Progenitor cell of endocrine pancreas (in vitro differentiated cells): ENCODE measurements at places on chromosomes 13 and 19. TPM values are rescaled to one million over a fixed set of nuclear protein-coding genes. Genes with fewer than 3 reads are reported as not detected.

DNA sequence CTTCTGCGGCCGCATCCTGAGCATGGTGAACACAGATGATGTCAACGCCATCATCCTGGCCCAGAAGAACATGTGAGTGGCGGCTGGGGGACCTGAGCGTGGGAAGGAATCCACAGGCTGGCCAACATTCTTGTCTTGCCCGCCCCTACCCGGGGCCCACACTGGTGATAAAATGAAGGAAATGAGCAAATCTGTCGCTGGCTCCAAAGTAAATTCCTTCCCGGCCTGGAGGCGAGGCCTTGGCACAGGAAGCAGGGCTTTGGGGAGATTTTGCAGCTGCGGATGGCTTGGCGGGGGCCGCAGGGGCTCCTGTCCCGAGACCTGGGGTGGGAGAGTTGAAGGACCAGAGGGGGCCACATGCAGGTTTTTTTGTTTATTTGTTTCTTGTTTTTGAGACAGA is 4.4 kb downstream of the KXD1 start:
- DNase-seq, result no peak

DNA sequence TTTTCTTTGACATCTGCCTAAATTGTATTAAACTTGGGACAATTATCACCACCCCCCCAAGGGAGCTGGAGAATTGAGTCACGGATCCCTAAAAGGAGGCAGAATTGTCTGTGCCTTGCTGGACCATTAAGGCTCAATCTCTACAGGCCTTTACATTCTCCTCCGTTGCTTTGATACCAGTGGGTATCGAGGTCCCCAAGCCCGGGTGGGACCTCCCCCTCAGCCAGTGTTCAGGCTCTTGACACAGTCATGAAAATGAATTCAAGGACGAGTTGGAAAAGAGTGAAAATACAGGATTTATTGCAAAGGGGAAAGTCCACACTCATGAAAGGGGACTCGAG is 5.6 kb downstream of the PPP1R15A start:
- no peak for DNase-seq

DNA sequence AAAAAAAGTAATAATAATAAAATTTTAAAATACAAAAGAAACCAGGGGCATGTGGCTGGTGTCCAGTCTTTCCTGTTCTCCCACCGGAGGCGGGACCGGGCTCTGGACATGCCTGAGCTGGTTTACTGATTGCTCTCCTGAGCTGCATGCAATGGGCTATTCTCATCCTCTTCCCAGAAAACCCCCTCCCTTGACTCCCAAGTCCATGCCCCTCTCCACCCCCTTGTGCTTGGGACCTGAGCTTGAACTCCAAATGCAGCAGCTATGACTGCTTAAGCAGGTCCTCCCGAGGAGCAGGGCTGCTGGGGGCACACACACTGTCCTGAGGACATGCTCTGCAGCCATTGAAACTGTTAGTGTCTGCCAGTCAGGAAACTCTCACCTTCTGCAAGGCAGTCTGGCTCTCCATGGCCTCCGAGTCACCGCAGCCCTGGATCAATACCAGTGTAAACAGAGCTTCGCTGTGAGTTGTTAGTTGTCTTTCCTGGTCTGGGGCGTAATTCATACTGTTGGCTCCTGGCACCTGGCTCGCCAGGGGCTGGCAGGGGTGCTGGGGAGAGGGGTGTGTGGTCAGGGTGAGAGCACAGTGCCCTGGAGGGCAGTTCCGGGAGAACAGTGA is 41.6 kb upstream of the CHST8 start:
- DNase-seq, result peak; percentile 53

DNA sequence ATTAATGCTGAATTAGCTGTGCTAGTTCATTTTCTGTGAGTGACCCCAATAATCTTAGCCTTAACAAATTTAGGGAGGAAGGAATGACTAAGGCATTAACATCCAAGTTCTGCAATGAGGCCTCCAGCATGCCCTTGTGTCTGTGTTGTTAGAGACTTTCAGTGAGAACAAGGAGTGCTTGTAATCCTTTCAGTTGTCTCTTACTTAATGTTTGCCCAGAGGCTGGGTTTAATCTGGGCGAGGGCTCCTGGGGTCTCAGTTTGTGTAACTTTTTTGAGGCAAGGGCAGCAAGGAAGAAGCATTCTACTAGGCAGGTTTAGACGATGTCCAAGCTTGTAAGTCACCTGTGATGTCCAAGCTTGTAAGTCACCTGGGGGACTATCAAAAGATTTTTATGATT is 24.3 kb downstream of the CCNA1 start:
- DNase-seq, result no peak

The ZFP14 gene
- 18.8 and 19.2 TPM in 2 replicates for total RNA-seq

DNA sequence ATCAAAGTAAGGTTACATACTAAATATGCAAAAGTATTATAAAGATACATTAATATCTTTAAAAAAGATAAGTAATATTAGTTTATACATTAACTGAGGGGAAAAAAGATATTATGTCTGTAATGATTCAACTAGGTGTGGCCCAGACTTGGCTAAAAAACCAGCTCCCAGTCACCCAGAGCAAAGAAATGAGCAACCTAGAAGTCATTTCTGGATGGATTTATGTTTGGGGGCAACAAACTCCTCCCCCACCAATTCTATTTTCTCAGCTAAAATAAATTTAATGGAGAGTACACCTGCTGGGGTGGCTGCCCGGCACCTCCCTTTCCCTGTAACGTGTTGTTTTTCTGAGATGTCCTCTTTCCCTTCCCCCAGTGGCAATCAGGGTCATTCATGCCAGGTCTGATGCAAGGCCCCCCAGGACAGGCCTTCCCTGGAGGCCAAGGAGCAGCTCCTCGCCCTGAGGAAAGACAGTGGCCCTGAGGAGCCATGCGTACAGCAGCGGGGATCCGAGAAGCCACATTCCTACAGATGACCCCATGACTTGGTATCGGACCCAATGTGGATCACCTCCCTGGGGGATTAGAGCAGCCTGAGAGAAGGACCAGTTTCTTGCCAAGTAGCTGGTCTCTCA is 78.6 kb upstream of the DOCK9 start:
- DNase-seq, result no peak

GRCh38 chr19:23474761-23475160 is 79.5 kb upstream of the ZNF91 start:
- no peak for DNase-seq

DNA sequence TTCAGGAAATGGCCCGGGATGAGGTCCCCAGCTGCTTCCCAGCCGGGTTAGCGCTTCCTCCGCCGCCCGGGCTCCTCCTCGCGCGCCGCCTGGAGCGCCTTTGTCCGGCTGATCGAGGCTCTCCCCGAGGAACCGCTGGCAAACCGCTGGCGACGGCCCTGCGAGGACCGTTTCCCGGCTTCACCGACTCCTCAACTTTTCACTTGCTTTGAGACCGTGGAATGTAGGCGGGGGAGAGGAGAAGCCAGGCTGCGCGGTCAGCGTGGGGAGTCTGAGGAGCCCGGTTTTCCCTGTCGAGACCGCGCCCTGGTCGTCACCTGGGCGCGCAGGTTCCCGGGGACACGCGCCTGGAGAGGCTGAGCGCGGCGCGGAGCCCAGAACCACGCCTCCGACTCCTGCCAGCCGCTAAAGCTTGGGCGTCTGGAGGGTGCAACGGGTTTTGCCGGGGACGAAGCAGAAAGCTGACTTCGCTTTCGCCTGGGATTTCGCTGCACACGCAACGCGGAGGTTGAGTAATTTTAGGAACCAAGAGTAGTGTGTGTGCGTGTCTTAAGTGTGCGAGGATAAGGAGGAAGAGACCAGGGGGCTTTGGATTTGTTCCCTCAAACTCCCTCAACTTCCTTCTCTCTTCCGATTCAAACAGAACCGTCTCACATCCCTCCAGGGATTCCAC is 7.3 kb upstream of the DGKH start:
- DNase-seq, result peak; percentile 30

The FBXO17 gene
- total RNA-seq, result 24.1 and 27.1 TPM in 2 replicates

DNA sequence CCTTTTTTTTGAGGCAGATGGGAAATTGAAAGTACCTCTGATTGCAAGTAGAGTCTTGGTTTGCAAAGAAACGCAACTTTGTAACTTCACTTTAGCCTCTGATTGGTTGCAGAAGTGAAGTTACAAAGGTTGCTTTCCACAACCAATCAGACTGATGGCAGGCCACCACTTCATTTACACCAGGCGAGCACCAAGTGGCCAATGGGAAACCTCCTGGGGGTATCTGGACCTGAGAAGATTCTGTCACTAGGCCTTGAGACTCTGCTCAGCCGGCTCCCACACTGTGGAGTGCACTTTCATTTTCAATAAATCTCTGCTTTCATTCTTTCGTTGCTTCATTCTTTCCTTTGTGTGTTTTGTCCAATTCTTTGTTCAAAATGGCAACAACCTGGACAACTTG is 19.1 kb downstream of the PEPD start:
- no peak for DNase-seq

DNA sequence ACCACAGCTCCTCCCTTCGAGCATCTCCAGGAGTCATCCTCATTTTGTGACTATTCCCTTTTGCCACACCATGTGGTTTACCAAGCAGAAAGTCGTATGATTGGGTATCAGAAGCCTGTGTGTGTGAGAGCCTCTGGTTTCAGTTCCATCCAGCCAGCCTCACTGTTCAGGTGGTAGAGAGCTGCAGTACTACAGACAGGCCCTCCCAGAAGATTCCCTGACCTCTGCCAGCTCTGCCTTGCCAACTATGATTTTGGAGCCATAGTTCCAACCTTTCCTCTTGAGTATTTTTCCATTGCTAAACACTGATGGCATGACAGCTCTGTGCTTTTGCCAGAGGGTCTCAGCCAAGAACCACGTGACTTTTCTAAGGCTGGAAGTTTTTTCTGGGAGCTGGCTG is 82.5 kb downstream of the DHRS12 start:
- DNase-seq, result no peak

The PLEKHA4 gene
- 8.5 and 11.7 TPM in 2 replicates for total RNA-seq

- no peak for DNase-seq
Observed at GRCh38 chr13:39244561-39245230, 206.4 kb downstream of the NHLRC3 start.

DNA sequence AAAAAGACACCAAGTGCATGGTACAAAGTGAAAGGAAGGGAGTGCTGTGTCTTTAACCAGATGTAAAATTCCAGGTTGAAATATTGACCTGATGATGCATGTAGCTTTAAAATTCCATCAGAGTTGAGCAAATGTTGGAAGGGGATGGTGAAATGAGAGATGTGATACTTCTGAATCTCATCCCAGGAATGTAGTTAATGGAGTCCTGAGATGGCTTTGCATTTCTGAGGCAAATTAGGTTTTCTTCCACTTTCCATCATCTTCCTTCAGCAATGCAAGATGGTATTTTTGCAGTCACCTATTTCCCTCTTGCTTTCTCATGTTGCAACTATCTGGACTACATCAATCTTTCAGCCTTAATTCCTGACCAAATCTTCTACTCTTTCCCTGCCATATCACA is 194.1 kb upstream of the MIR17HG start:
- DNase-seq, result no peak

DNA sequence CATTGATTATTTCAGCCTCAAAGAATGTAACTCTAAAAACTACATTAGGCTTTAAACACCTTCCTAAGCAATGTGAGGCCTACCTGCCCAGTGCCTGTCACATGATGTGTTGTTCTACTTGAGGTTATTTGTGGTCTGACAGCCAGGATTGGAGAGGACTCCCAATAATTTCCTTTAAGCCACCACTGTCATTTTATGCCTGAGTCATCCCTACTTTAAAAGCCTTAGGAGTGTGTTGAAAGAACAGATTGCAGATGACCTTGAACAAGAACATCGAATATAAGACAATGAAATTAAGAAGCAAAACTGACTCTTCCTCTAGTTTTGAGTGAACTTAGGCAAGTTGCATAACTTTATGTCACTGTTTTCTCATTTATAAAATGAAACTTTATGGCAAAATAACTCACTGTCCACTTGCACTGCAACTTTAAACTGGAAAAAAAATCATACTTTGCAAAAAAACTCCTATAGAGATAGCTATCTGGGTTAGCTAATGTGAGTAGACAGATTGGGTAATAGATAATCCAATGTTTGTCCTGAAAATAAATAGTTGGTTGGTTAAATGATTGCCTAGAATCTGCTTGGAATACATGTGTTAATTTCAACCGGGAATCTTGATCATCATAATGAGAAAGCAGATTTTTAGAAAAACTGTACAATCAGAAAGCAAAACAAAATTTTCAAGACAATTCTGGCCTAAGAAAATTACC is 361.2 kb downstream of the SUCLA2 start:
- no peak for DNase-seq

DNA sequence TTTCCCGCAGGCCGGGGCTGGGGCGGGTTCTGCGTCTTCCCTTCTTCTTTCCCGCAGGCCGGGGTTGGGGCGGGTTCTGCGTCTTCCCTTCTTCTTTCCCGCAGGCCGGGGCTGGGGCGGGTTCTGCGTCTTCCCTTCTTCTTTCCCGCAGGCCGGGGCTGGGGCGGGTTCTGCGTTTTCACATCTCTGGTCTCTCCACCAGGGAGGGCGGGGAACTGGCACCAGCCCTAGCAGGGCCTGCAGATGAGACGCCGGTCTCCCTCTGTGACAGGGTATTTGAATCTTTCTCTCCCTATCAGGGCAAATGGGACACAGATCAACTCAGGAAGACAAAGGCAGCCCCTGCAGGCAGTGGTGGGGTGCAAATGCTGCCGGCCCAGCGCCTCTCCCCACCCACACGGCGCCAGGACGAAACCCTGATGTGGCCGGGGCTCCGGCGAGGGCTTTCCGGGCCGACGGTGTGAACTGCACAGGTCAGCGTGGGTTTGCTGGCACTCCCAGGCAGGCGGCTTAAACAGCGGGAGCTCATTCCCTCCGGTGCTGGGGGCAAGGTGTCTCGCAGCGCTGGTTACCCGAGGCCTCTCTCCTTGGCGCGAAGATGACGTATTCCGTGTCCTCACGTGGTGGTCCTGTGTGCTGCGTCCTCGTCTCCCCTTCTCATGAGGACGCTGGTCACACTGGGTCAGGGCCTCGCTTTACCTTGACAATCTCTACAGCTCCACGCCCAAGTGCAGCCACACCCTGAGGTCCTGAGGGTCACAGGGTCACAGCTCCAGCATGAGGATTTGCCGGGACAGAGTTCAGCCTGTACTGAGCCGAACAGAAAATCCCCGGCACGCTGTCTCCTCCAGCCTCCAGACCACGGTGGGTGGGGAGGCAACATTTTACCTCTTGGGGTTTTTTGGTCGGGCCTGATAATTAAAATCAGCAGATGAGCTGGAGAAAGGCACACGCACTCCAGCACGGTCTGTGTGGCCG is 717 bp upstream of the C13orf46 start:
- no peak for DNase-seq

The GPR12 gene
- not detected in 2 replicates for total RNA-seq

The RUVBL2 gene
- 81.5 and 83.0 TPM in 2 replicates for total RNA-seq

DNA sequence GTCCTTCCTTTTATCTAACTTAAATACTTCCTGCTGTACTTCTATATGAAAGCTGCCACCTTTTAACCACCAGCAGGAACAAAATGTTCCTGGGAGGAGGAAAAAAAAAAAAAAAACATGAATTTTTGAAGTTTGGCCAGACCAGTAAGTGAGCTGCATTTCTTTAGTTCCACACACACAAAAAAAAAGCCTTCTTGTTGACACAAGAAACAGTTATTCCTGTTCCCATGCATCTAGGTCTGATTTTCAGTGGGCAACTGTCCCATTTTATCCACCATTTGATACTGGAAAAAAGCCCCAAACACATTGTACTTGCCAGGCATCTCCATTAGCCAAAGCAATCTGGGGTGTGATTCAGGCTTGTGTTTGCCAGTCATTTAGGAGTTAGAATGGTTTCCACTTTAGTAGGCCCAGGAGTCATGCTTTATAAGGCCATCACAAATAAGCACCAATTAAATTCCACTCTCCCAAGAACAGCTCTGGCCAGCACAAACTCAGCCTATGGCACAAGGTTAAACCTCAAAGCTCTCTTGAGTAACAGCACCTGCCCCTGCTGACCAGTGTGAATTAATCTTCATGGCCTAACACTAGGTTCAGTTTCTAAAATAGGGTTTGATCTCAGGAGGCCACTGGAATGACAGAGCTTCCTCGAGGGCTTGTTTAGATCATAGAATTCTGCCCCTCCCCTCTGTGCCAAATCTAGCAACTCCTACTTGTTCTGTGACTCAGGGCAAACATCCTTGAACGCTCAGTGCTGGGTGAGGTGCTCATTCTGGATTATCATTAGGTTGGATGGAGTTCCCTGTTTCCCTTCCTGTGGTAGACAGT is 67.1 kb downstream of the NUFIP1 start:
- no peak for DNase-seq
